ENCODE measurements at places on chromosomes 13 and 19.

DNA sequence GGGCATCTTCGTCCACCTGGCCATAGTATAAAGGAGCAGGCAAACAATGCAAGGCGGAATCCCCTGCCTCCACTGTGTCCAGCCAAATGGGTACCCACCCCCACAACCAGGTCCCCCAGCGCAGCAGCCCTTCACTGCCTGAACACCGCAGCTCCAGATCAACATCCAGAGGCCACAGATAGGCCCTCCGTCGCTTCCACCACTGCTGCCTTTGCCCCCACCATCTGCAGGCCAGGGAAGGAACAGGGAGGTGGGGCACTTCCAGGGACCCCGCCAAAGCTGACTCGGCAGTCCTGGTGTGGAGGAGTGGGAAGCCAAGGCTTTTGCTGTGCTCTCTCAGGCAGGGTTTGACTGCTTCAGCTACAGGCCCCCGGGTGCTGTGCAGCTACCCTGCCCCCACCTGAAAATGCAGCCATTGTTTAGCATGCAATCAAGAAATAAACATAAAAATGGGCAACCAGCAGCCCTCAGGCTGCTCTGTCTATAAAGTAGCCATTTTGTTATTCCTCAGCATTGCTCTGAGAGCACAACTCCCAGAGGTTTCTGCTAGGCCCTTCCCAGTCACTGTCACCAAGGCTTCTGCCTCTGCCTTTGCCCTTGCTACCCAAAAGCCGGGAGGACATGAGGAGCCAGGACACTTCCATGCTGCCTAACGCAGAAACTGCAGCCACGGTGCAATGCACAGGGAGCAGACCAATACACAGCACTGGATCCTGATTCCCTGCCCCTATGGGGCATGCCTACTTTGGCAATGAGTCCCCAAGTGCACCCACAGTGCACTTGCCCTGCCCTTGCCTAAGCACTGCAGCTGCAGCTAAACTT lies 733.2 kb upstream of the KLHL1 start:
- no peak for DNase-seq

DNA sequence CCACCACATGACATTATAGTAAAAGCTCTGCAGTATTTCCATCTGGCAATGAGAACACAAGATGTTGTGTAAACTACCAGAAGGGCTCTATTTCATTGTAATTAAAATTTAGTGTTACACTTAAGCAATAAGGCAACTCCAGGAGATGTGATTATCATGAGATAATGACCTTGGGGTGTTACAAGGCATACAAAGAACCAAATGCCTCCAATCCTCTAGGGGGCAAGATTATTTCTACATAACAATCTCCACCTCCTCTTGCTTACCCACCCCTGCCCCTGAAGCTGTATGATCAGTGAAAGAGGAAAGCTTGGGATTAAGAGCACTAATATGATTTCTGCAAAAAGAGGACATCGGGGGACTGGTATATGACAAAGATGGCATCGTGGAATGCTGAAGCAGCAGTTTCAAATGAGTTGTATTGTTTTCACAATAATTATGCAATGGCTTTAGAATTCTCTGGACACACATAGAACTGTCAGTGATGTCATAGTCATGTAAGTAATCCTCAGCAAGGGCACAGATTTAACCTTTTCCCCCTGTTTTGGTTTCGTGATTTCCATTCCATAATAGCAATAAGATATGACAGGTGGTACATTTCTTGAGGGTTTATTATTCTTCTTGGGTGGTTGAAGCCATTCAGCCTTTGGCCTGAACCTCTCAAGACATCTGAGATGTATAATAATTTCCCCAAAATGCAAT lies 295.3 kb downstream of the MZT1 start:
- DNase-seq: no peak

- no peak for DNase-seq
Measured at GRCh38 chr13:77563111-77563510, 27.6 kb downstream of the SCEL start.

GRCh38 chr19:377801-378581 lies 31.0 kb downstream of the C2CD4C start:
- no peak for DNase-seq

- DNase-seq: no peak
Measured at GRCh38 chr19:56839652-56840450, 675 bp downstream of the PEG3 start.

GRCh38 chr13:46171217-46171616 lies 10.8 kb downstream of the LCP1 start:
- DNase-seq: no peak

GRCh38 chr19:28859811-28860210 lies 353.1 kb downstream of the UQCRFS1 start:
- DNase-seq: no peak

DNA sequence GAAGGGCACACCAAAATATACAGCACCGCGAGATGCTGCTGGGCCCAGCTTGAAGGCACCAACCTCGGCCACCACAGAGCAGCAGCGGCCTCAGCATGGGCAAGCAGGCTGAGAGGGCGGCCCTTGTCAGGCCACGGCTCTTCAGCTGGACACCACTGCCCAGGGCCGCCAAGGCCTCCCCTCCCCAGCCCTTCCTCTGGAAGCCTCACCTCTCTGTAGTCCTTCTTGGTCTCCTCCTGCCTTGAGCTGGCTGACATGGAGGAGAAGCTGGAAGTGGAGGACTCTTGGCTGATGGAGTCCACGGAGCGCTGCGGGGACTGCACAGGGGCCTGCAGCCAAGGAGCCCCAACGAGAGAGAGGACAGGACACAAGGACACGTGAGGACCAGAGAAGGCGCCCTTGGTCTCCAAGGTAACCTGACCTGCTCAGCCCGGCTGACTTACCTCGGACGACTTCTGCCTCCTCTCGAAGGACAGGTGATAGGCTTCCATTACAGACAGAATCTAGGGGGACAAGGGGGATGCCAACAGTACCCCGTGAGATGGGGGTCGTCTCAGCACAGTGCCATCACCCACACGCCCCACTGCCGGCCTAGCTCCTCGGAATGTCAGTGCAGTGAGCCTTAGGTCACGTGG lies 38.2 kb downstream of the PDCD5 start:
- DNase-seq: no peak

- DNase-seq: no peak
Measured at GRCh38 chr13:95209109-95209508, 92.1 kb downstream of the ABCC4 start.

DNA sequence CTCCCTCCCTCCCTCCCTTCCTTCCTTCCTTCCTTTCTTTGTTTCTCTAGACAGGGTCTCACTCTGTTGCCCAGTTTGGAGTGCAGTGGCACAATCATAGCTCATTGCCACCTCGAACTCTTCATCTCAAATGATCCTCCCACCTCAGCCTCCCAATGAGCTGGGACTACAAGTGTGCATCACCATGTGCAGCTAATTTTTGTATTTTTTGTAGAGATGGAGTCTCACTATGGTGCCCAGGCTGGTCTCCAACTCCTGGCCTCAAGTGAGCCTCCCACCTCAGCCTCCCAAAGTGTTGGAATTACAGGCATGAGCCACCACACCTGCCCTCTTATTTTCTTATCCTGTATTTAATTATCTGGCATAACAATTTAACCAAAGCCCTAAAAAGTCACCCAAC lies 4.4 kb downstream of the UPK1A start:
- no peak for DNase-seq

DNA sequence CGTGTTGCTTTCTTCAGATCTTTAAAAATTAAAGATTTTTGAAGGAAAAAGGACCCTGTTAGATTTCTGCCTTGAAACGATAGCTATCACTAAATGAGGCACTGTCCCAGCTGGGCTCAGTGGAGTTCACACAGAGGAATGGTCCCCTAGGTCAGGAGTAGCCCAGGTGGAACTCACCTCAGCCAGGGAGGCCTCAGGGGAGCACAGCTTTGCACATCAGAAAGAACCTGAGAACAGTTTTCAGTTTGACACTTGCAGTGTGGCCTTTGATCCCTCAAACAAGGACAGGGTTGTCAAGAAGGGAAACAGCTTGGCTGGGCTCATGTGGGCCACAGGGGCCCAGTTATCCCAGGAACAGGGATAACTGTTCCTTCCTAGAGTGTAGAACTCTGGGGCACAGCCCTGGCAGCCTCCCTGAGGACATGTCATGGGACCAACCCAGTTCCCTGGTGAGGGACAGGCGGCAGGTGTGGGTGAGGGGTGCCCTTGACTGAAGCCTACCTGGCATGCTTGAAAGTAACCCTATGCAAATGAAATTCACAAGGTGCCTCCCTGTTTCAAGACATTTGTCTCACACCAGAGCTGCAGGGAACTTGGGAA lies 59.4 kb downstream of the CHST8 start:
- no peak for DNase-seq

DNA sequence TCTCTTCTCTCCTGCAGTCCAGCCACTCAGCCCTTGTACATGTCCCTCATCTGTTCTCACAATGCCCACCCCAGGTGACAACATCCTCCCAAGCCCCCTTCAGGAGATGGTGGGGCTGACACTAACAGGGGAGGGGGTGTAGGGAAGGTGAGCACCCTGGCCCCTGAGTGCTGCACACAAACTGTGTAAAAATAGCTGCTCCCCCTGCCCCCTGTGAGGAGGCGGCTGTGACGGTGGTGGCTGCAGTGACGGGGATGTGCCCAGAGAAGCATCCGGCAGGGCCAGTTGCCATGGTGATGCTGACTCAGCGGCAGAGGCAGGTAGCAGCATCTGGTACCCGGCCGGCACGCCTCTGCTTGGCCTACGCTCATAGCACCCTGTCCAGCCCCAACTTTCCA lies 13.0 kb upstream of the JUND start:
- peak; percentile 34 for DNase-seq

GRCh38 chr13:42384265-42384664 lies 112.3 kb downstream of the AKAP11 start:
- no peak for DNase-seq

DNA sequence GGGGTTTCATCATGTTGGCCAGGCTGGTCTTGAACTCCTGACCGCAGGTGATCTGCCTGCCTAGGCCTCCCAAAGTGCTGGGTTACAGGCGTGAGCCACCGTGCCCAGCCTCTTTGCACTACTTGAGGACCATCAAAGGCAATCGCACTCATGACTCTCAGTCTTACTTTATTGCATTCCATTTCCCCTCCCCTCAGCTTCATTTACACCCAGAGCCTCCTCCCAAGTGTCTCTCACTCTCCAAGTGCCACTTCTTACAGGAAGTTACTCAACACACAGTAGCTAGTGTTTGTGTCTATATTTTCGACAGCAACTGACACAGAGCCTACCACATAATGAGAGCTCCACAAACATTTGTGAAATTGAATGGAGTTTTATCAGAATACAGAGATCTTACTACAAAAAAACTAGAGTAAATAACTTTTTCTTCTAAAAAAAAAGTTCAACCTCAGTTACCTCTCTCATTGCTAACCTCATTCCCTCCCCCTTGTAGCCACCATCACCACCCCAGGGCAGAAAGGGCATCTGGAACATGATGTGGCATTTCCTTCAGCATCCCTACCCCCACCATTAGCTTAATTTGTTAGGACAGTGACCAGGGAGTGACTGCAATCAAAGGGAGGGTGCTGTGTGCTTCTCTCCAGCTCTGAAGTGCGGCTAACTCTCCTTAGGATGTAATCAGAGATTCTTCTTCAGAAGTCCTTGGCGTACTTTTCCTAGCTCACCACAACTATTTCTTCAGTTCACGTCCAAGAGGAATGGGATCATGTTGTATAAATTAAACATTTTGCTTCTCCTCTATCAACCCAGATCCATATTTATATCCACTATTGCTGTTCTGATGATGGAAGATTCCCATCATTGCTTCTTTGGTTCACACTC lies 17.0 kb upstream of the RUBCNL start:
- no peak for DNase-seq

DNA sequence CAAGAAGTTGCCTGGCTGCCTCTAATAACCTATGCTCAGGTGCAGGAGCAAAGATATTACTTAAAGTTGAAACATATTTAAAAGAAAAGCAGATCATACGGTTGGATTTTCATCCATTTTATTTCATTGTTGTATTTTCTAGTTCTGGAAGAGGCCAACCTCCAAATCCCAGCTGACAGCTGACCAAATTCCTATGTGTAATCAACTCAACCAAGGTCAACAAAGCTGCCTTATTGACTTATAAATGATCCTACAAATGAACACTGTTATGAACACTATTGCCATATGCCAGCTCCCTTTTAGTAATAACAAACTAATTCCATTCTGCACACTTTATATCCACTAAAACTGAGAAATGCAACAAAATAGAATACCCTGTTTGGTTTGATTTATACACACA lies 1537.4 kb downstream of the SLITRK1 start:
- no peak for DNase-seq

DNA sequence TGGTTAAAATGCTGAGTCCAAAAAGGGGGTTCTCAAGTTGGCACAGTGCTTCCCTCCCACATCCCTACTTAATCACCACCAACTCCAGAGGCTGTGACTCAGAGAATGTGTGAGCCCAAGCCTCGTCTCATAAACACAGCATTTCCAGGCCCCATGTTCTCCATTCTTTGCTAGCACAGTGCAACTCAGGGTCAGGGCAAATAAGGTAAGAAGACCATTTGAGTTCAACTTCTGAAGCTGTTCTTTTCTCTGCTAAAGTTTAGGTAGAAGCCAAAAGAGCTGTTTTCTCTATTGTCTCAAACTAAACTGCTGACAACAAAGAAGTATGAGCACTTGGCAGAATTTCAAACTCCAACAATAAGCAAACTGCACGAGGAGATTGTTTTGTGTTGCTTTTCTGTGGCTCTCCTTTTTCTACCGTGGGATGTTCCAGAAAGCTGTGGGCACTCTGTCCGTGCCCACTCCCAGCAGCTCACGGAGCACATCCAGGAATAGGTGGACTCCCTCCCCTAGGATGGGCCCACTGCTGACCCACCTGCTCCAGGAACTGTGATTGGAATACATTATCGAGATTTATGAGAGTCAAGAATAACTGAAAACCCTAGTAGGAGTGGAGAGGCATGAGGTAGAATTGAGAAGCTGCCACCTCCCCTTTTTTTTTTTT lies 494.3 kb downstream of the COG6 start:
- no peak for DNase-seq

- no peak for DNase-seq
Measured at GRCh38 chr13:50123002-50123401, 107.8 kb downstream of the KCNRG start.

GRCh38 chr13:111531505-111531904 lies 211.1 kb downstream of the TEX29 start:
- DNase-seq: no peak

GRCh38 chr19:45322744-45323281 lies at the start of gene CKM:
CKM (minus strand) TSS chr19:45322875; CDS start chr19:45319713, 3,162 bp downstream.
- no peak for DNase-seq

DNA sequence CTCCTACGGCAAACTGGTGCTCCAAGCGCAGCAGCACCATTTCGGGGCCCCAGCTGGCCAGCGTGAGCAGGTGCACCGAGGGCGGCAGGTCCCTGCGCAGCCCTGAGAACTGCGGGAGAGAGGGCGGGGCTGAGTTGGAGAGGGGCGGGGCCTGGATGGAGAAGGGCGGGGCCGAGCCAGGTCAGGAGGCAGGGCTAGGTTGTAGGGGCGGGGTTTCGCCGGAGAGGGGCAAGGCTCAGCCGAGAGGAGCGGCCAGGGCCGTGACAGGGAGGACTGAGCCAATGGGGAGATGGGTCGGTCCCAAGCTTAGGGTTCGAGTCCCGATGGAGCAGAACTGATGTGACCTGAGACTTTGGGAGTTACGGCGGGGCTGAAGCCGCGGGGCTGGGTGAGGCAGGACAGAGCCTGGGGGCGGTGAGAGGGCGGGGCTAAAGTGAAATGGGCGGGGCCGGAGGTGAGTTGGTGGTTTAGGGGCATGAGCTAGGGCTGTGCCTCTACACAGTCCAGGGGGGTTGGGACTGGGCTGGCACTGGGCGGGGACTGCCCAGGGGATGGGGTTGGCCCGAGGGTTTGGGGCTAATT lies 19.0 kb downstream of the MAN2B1 start:
- no peak for DNase-seq

GRCh38 chr19:31955061-31955460 lies 390.3 kb upstream of the ZNF507 start:
- no peak for DNase-seq

GRCh38 chr13:58960888-58961287 lies 1202.8 kb downstream of the DIAPH3 start:
- no peak for DNase-seq

All from NCI-H510A (cell line).